Progenitor cell of endocrine pancreas (in vitro differentiated cells): ENCODE measurements at places on chromosomes 1 and 21. TPM values are rescaled to one million over a fixed set of nuclear protein-coding genes. Genes with fewer than 3 reads are reported as not detected.

PLA2G5 gene
- not detected in 2 replicates for total RNA-seq

- no peak overlapping the region for H3K4me3 ChIP-seq
- H3K36me3 ChIP-seq = no peaks in the 10 kb centered on the region
- peaks cover 8% of the 10 kb centered on the region for H3K4me1 ChIP-seq
Observed at GRCh38 chr1:228818928-228819630, 83.8 kb downstream of the RHOU start.

DNA sequence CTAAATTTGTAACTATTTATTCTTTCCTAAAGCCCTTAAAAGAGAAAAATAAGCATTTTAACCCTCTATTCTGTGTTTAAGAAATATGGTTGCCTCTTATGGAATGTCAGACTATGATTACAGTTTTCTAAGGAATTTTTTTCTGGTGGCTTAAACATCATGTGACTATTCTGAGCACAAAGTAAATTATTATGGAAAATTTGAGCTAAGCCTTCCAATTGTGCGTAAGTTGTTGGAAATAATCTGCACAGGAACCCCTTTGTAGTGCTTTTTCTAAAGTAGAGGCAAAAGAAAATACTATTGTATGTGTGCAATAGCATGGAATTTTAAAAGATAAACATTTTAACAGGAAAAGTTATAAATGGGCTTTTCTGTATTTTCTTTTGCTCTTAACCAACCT, 254.8 kb downstream of the PBX1 start:
- no peaks in the 10 kb centered on the region for H3K27me3 ChIP-seq
- peaks cover 38% of the 10 kb centered on the region for H3K36me3 ChIP-seq
- H3K27ac ChIP-seq = no peak overlapping the region
- no peak overlapping the region for H3K4me3 ChIP-seq
- DNase-seq = no peak
- no peaks in the 10 kb centered on the region for H3K4me1 ChIP-seq

DNA sequence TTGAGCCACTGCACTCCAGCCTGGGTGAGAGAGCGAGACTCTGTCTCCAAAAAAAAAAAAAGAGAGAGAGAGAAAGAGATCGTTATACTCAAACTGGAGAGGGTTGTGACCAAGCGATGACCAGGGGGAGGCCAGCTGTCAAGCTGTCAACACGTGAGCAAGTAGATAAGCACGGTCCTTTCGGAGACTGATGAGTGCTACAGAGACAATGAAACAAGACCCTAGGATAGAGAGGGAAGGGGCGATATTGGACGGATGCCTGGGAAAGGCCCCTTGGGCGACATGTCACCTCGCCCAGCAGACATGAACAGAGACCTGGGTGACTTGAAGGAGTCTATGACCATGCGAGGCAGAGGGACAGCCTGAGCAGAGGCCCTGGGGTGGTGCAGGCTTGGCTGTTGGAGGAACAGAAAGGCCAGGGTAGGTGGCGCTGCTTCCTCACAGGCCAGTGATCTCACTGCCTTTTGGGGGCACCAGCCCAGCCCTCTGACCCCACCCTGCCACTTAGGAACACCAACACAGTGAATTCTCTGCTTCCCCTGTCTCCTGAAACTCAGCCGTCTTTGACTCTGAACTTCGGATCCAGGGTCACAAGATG, 100.8 kb upstream of the IFFO2 start:
- peaks cover 4% of the 10 kb centered on the region for H3K4me1 ChIP-seq
- no peak overlapping the region for H3K4me3 ChIP-seq
- no peak for DNase-seq
- H3K36me3 ChIP-seq = peaks cover 1% of the 10 kb centered on the region
